ENCODE measurements at places on chromosomes 13 and 19.

DNA sequence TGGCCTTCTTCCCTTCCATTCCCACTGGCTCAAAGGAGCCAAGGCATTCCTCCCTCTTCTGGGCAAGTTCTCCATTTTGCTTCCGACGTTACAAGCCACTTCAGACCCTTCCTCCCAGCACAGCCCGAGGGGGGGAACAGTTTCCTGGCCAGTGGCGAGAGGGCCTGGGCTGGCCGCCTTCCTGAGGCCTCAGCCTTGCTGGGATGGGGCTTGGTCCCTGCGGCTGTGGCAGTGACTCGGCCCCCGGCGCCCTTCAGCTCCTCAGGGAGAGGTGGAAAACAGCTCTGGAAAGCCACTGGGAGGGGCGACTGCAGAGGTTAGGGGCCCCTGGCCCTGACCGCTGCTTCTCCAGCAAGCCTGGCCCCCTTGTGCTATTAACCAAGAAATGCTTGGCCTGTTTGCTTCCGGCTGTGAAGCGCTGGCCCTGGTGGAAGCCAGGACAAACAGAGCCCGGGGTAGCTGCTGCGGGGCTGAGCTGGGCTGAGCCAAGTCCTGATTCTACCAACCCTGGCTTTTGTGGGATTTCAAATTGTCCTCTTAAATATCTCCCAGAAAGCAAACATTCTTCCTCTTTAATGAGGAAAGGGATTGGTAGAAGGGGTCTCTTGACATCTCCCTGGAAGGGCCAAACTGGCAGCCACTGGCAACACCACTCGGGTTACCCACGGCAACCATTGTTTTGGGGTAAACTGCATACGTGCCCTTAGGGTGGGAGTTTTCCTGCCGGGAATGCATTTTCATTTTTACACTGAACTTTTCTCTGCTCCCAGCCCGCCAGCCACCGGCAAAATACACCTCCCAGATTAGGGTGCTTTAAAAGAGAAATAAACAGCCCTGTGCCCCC is 38.7 kb downstream of the C13orf46 start:
- no peak for DNase-seq

DNA sequence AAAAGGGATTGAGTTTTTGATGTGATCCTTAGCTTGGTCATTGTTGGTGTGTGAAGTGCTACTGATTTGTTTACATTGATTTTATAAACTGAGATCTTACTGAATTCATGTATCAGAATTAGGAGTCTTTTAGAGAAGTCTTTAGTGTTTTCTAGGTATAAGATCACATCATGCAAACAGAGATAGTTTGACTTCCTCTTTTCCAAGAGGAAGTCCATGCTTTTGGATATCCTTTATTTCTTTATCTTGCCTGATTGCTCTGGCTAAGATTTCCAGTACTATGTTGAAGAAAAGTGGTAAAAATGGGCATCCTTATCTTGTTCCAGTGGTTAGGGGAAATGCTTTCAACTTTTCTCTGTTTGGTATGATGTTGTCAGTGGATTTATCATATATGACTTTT is 561.2 kb upstream of the SLITRK1 start:
- no peak for DNase-seq

GRCh38 chr13:42221121-42221765 is 50.7 kb upstream of the AKAP11 start:
- no peak for DNase-seq

DNA sequence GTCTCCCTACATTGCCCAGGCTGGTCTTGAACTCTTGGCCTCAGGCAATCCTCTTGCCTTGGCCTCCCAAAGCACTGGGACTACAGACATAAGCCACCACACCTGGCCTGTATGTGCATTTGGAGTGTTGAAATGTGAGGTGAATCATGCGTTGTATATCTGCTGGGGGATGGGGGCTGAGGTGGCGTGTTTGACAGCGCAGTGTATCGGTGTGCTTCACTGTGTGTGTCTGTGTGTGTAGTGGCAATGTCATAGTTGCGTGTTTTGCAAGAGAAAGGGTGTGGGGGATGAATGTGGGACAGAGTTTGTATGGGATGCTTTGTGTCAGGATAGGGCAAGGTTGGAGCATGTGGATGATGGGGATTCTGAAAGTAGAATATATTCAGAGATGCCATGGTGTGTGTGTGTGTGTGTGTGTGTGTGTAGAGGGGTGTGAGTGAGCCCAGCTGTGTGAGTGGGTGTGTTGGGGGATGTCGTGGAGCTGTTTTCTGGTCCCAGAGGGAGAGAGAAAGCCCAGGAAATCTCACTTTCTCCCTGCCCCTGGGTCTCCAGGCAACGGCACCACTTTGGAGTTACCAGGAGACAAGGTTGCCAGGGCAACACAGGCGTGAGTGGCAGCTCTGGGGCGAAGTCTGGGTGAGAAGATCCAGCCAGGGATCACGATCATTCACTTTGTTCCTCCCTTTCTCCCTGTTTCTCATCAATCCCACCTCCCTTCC is 1.1 kb upstream of the SWSAP1 start:
- DNase-seq, result no peak

GRCh38 chr19:14115756-14116155 is 1.8 kb downstream of the PRKACA start:
- DNase-seq, result no peak

GRCh38 chr13:45119469-45119990 is 780 bp upstream of the GTF2F2 start:
- DNase-seq, result peak; percentile 39

All from substantia nigra (tissue), 51 donors.